ENCODE measurements at places on chromosomes 6 and 20. TPM values are rescaled to one million over a fixed set of nuclear protein-coding genes. Genes with fewer than 3 reads are reported as not detected.

The CST5 gene
- total RNA-seq: not detected

- no peaks in the 10 kb centered on the region for H3K27me3 ChIP-seq
- H3K4me3 ChIP-seq: no peak overlapping the region
- no peak overlapping the region for H3K27ac ChIP-seq
- no peak for DNase-seq
- no peaks in the 10 kb centered on the region for H3K36me3 ChIP-seq
Measured at GRCh38 chr6:136398453-136398852, 108.8 kb upstream of the BCLAF1 start.

DNA sequence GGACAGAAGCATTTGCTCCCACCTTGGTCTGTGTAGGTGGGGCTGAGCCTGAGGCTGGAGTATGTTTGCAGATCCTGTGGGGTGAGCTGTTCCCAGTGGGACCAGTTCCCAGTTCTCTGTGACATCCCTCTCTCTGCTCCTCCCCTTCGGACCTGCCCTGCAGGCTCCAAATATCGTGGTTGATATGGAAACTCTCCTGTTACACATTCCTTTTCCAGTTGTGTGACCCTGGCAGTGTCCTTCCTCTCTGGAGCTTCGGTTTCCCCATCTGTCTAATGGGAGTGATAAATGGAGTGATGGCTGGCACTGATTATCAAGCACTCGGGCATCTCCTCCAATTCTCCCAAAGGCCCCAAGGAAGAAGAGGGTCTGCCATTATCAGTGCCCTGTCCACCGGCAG lies 15.7 kb upstream of the TGM2 start:
- H3K27ac ChIP-seq: no peak overlapping the region
- H3K4me3 ChIP-seq: no peak overlapping the region
- H3K36me3 ChIP-seq: no peaks in the 10 kb centered on the region
- DNase-seq: no peak
- peaks cover 13% of the 10 kb centered on the region for H3K27me3 ChIP-seq

DNA sequence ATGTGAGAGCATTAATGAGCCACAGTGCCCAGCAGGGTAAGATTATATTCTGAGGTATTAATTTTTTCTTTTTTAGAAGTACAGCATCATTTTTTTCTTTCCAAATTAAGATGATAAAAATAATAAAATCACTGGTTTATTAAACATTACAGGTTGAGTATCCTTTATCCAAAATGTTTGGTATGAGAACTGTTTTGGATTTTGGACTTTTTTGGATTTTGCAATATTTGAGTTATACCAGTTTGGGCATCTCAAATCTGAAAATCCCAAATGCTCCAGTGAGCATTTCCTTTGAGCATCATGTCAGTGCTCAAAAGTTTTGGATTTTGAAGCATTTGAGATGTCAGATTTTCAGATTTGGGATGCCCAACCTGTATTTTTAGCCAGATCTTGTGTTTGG lies 44.4 kb downstream of the ENPP1 start:
- DNase-seq: no peak
- no peaks in the 10 kb centered on the region for H3K36me3 ChIP-seq
- H3K27ac ChIP-seq: no peak overlapping the region
- no peaks in the 10 kb centered on the region for H3K4me1 ChIP-seq
- H3K27me3 ChIP-seq: peaks cover 2% of the 10 kb centered on the region
- no peak overlapping the region for H3K4me3 ChIP-seq
